Stimulated activated CD4-positive, alpha-beta T cell treated with anti-CD3 and anti-CD28 coated beads, TNF-alpha, amount 100 ng/mL, for 24 hours (primary cell): ENCODE measurements at places on chromosomes 12 and 14.

- DNase-seq = no peak
Measured at GRCh38 chr12:122308811-122309210, 42.5 kb upstream of the VPS33A start.

- DNase-seq = no peak
Measured at GRCh38 chr12:11906286-11906935, 164.3 kb upstream of the BCL2L14 start.

DNA sequence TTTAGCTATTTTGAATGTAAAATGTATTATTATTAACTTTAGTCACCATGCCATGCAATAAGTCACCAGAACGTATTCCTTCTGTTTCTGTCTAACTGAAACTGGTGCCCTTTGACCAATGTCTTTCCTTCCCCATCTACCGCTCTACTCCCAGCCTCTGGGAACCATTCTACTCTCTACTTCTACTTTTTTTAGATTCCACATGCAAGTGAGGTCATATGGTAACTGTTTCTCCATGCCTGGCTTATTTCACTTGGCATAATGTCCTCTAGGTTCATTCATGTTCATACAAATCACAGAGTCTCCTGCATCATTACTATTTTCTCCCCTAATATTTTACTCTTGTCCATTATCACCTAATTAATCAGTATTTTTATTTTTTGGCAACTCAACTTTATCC is 160.1 kb downstream of the TMX1 start:
- DNase-seq = no peak

DNA sequence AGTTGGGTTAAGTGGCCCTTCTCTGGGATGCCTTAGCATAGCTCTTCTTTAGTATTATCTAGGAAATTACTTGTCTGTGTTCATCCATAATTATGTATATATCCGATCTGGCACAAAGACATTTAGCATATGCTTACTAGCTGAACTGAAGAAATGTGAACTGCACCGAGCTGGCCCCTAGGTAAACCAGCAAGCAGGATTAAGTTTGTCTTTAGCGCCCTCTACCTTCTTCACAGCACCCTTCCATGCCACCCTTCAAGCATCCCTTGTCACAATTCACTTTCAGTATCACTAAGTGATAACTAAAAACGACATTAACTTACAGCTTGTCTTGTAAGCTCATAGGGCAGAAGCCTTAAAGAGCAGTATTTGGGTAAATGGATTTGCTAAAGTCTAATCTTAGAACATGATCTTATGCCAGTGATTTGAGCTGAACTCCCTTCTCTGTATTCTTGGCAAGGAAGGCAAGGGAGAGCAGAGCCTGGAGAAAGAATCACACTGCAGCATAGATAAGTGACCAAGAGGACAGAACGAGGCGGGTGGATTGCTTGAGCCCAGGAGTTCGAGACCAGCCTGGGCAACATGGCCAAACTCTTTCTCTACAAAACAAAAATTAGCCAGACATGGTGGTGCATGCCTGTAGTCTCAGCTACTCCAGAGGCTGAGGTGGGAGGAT is 2.6 kb upstream of the HAL start:
- peak; percentile 18 for DNase-seq

DNA sequence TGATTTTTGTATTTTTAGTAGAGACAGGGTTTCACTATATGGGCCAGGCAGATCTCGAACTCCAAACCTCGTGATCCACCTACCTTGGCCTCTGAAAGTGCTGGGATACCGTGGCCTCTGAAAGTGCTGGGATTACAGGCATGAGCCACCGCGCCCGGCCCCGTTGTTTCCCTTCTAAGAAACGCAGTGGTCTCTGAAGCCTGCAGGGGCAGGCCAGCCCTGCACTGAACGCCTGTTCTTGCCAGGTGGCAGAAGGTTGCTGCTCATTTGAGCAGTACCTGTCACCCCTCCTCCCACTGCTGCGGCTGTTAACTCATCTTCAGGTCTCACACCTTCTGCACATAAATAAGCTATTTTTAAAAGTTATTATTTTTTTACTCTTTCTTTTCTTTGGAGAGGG is 24.3 kb downstream of the GPRC5A start:
- DNase-seq = no peak

GRCh38 chr12:8081251-8081920 is 688 bp upstream of the NECAP1 start:
- no peak for DNase-seq

DNA sequence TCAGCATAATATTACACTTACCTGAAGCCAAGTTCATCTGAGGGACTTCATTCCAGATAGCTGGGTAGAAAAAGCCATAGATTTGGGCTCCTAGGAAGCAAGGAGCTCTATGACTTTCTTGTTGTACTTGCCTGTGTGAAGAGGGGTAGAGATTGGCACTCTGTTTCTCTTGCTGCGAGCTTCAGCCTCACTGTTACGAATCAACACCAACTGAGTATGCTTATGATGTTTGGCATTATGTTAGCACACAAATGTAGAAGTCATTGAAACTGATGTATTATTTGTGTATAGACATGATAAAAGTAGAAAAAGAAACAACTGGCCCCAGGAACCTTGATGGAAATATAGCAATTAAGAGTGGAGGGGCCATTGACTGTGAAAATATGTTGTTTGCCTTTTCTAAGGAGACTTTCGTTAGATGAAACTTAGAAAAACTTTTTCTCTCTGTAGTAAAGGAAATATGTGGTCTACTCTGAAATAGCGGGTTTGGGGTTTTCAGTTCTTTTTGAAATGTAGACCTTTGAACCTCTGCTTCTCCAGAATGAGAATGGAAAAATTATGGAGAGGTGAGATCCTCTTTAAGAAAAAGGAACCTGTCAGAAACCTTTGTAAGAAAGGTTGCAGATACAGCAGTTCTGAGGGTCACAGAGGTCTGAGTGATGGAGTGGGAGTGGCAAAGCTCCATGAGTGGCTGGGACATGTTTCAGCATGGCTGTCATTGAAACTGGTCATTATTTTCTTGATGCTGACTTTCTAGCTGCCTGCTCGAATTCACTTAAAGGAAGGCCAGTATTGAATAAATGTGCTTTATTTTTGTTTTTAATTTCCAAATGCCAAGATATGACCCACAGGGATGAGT is 159.9 kb downstream of the GCH1 start:
- DNase-seq = no peak

DNA sequence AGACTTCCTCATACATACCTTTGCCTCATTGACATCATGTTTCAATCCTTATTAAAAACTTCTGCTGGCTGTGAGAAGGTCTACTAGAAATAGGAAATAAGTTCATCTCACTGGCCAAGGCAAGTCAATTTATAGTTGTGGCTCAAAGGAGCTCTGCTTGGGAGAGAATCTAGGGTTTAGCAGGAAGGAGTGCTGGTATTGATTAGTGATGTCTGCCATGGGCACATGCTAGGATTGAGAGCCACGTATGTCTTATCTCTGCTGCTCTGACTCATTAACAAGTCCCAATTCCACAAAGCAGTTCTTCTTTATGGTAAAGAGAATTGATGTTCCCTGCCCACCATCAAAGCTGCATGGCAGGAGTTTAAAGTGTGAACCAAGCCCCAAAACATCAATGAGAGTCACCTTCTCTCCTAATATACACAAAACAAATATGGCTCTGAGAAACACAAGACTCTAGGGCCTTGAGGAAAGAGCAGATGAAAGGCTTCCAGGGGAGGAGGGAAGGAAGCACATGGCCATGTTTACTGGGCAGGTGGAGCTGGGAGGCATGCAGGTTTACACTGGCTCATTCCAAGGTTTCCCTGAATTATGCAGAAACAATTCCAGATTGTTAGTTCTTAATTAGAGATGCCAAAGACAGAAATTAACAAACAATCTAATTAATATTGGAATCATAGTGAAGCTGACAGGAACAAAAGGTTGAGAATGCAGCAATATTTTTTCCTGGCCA is 931.9 kb upstream of the TMEM132C start:
- DNase-seq = no peak

DNA sequence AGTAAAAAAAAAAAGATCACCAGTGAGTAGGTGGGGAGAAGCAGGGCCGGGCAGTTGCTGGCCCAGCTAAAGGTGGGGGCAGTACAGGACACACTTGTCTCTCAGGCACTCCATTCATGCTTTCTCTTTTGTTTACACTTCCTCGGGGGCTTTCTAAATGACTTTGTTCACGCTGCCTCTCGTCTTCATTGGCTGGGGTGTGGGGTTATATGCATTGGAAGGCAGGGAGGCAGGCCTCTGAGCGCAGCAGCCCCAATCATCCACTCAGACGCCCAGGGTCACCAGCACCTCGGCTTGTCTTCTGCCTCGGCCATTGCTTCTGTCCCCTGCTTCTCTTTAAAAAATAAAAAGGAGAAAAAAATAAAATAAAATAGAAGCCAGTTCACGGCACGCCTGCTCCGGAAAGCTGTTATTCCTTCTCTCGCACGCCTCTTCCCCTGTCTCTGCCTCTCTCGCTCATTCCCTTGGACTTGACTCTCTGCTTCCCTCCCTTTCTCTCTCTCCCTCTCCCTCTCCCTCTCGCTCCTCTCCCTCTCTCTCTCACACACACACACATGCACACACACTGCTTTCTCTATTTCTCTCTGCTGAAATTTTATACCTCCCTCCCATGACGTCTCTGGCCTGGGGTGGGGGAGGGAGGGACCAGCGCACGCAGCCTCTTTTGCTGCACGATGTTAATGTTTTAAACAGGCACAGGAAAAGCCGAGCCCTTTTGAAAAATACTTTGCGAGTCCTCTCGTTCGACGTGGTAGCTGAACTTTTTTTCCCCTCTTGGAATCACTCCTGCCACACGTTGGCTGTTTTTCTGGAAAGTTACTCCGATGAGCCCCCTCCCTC is at the start of gene TGFB3:
TGFB3 (minus strand) TSS at position 570 of the 840 bp plus-strand sequence. CDS start 1,102 bp downstream, outside the sequence.
- DNase-seq = peak; percentile 6

GRCh38 chr12:2259369-2259768 is 206.6 kb downstream of the CACNA1C start:
- DNase-seq = no peak

DNA sequence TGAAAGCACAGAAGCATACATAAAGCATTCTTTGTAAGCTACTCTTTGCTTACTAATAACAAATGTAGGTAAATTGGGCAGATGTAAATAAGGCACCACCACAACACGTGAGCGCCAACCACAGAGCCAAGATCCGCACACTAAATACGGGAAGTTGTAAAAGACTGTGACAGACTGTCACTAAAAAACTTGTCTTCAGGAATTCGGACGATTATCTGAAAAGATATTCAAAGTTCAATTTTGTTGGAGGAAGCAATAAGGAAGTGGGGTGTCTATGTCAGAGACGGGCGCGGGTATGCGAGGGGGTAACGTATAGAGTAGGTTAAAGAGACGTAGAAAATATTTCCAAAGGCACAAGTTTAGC is 1.5 kb upstream of the HSP90B1 start:
- no peak for DNase-seq

- DNase-seq = peak; percentile 73
Measured at GRCh38 chr12:113174461-113175384, 10.6 kb downstream of the DDX54 start.

DNA sequence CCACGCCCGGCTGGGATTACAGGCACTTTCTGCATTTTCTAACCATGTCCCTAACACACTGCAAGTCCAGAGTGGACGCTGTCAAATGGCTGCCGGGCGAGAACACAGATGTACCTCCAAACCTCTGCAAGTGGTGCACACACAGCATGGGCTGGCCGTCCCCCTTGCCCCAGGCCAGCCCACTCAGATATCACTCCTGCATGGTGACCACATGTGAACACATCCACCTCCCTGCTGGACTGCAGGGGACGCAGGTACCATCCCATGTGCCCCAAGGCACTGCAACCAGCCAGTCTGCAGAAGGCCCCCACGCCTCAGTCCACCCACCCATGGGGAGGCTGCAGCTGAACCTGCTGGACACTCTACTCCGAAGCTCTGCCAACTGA is 14.0 kb downstream of the BRF1 start:
- DNase-seq = no peak

- no peak for DNase-seq
Measured at GRCh38 chr14:74713395-74713735, 421 bp downstream of the FCF1 start.

- DNase-seq = no peak
Measured at GRCh38 chr12:8123124-8123912, at the start of gene CLEC4A. Gene CLEC4A (plus strand): TSS chr12:8123617. CDS start chr12:8123879, 262 bp downstream.

- no peak for DNase-seq
Measured at GRCh38 chr12:33438851-33439586, 600 bp downstream of the SYT10 start.

DNA sequence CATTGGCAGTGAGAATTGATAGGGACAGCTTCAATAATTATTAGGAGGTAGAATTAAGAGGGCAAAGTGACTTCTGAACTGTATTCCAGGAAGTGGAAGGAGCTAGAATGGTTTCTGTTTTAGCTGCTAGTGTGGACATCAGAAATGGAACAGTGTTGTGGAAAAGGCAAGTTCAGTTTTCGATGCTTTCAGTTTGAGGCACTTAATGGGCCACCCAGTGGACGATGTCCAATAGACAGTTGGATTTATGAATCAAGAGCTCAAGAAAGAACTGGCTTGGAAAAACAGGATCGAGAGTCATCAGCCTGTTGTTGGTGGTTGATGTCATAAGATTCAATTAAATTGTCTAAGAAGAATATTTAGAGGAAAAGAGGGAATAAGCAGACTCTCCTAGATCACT is 136.3 kb downstream of the DYRK2 start:
- DNase-seq = no peak

DNA sequence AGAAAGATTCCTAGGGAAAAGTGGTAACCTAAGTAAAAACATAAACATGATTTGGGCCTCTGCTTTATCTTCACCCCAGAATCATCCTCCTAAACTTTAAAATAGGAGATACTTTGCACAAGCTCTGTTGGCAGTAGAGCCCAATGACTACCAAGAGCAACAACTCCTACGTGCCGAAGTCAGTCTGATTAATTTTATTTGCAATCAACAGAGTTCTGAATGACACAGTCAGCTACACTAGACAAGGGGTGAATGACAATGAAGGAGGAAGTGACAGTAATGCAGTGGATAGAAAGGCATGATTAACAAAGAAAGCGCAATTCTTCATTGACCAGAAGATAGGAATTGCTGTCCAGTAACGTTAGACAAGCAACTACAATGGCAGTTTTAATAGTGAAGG is 957.9 kb upstream of the USP15 start:
- DNase-seq = no peak

DNA sequence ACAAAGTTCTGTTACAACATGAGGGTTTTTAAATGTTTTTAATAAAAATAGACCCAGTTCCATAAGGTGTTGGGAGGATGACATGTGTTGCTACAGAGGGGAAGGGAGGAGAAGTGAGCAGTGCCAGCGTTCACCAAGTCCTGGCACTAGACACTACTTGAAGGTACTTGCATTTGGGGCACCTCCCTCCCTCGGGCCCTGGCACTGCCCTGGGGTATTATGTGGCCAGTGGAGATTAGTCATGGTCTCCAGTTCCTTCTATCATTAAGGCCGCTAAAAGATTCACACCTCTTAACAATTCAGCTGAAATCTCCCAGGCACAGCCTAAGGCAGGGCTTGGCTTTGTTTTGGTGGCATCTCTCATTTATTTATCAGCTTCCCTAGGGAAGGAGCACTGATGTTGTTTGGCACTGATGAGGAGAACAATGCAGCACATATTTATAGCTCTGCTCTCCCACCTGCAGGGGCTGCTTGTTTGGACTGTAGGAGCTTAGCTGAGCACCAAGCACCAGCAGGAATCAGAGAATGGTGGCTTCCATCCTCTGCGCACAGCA is 155.5 kb upstream of the NTF3 start:
- no peak for DNase-seq
